Stimulated activated CD8-positive, alpha-beta memory T cell treated with anti-CD3 and anti-CD28 coated beads, Interleukin-2, amount 100 ng/mL, for 1 hour (primary cell): ENCODE measurements at places on chromosomes 7 and 10.

DNA sequence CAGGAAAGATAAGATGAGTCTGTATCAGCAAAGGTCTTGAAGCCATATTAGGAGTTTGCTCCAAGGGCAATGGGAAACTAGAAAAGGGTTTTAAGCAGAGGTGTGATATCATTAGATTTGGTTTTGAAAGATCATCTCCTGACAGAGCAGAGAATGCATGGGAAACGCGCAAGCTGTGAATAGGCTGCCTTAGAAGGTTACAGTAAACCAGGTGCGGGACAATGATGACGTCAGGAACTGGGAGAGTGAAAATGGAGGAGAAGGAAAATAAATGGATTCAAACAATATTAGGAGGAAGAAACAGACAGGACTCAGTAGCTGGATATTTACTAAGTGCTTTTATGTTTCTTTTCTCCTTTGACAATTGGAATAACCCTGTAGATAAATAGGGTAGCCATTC lies 50.6 kb downstream of the CACNB2 start:
- DNase-seq: no peak

DNA sequence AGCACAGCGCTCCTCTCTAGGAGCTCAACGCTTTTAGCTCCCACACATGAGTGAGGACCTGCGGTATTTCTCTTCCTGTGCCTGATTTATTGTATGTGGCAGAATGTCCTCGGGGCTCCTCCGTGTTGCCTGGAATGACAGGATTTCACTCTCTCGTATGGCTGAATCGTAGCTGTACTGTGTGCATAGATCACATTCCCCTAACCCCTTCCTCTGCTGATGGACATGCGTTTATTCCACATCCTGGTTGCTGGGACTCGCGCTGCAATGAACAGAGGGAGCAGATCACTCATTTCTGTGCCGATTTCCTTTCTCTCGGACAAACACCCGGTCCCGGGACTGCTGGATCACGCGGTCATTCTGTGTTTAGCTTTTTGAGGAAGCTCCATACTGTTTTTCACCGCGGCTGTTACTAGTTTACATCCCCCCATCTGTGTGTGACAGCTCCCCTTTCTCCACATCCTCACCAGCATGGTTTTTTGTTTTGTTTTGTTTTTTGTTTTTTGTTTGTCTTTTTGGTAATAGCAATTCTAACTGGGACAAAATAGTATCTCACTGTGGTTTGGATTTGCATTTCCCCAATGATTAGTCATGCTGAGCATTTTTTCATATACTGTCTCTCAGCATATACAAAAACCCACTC lies 76.3 kb downstream of the FOXL3 start:
- DNase-seq: no peak

GRCh38 chr10:127048630-127049029 lies 143.4 kb downstream of the DOCK1 start:
- DNase-seq: no peak

DNA sequence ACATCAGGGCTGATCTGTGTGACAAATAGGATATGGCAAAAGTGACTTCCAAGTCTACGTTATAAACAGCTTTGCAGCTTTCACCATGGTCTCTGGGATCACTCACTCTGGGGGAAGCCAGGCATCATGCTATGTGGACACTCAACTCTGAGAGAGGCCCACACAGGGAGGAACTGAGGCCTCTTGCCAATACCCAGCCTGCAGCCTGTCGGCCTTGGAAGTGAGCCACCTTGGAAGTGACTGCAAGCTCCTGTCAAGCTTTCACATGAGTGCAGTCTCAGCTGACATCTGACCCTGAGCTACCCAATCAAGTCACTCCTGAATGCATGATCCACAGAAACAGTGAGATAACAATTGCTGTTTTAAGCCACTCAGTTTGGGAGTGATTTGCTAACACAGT lies 56.5 kb downstream of the MMRN2 start:
- no peak for DNase-seq

- DNase-seq: no peak
Observed at GRCh38 chr10:89171996-89172395, 35.1 kb downstream of the CH25H start.

DNA sequence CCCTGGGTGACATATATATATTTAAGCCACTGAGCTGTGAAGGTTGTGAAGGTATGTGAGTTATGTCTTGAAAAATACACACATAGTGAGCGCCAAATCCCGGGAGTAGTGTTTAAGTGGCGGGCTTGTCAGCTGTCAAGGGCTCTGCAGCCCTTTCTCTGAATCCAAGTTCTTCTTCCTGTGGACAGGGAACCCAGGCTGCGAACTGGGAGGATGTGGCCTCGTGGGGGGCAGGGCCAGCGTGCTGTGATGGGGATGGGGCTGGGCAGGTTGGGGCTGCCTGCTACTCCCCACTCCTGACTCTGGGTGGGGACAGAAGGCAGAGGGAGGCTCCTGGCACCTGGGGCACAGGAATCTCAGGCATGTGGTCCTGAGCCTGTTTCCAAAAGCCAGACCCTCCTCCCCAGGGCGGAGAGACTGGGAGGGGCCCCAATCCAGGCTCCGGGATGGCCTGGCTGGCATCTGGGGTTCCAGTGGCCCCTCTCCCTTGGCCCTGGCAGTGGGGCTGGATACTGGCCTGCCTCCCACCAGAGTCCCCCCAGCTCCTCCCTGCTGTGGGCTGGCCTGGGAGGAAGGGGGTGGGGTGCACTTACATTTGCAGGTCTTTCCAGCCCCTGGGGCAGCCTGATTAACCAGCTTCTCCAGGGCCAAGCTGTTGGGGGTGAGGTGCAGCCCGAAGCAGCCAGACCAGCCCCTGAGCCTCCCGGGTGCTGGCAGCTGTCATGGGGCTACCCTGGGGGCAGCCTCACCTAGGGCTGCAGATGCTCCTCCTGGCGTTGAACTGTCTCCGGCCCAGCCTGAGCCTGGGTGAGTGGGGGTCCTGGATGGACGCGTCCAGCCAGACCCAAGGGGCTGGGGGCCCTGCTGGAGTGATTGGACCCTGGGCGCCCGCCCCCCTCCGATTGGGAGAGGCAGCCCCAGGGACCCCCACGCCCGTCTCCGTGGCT lies at the start of gene UPK3B:
TSS of gene UPK3B (plus strand) at position 622 of the 947 bp plus-strand sequence. CDS start at position 723, 101 bp downstream.
- DNase-seq: no peak

GRCh38 chr10:73043766-73044377 lies 52.8 kb downstream of the P4HA1 start:
- DNase-seq: no peak

- no peak for DNase-seq
Observed at GRCh38 chr7:83362871-83363550, 200.3 kb upstream of the PCLO start.

DNA sequence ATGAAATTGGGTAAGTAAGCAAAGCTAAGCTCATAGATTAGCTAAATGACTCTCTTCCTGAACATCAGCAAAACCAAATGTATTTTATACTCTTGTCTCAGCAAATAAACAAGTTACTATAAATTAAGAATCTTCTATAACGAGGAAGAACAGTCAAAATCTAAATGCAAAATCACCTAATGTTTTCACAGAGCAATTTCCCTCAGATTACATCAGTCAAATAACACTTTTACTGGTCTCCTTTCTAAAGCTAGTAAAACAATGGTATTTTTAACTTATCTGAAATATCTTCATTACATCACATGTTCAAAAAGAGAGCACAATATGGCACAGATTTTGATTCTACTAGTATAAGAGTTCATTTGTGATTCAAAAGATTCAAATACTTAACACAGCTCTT lies 16.5 kb upstream of the GPR22 start:
- DNase-seq: no peak

DNA sequence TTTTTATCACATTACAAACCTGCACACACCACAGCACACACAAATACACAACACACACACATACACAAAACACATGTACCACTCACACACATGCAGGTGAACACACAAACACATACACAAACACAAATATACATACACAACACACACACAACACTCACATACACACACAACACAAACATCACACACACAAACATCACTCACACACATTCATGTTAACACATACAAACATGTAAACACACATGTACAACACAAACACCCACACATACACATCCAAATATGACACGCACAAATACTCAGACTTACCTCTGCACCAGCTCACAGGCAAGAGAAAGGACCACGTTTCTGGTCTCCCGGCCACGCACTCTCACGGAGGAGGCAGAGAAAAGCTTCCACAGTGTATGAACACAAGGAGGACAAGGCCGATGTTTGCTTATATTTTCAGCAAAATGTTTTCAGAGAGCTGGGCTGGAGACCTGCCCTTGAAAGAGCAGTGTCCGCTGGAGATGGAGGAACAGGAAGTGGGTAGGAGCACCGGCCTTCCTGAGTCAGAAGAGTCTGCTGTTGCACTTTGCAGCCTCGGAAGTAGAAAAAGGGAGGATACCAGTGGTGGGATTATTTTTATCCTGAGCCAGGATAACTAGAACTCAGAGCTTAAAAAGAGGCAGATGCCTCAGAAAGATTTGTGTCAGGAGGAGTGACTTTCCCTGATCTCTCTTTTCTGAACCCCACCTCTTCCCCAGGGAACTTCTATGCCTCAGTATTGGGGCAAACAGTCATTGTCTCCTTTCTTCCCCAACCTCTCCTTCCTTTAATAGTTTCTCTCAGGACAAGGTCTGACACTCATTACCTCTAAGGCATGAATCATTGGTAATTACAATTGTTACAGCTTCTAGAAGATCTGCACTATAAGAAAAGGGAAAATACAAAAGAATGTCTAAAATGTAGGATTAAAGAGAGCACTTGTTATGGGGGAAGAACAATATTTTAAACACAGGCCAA lies at the start of gene GIMAP6:
TSS of gene GIMAP6 (minus strand) at position 520 of the 999 bp plus-strand sequence. CDS start 2,243 bp downstream, outside the sequence.
- no peak for DNase-seq

GRCh38 chr7:73905360-73905759 lies 44.4 kb downstream of the TMEM270 start:
- no peak for DNase-seq

GRCh38 chr7:505171-505570 lies 14.5 kb downstream of the PDGFA start:
- DNase-seq: no peak

- no peak for DNase-seq
Observed at GRCh38 chr7:8515640-8516185, 82.3 kb downstream of the NXPH1 start.

- DNase-seq: no peak
Observed at GRCh38 chr7:23709081-23709750, 803 bp upstream of the STK31 start.

DNA sequence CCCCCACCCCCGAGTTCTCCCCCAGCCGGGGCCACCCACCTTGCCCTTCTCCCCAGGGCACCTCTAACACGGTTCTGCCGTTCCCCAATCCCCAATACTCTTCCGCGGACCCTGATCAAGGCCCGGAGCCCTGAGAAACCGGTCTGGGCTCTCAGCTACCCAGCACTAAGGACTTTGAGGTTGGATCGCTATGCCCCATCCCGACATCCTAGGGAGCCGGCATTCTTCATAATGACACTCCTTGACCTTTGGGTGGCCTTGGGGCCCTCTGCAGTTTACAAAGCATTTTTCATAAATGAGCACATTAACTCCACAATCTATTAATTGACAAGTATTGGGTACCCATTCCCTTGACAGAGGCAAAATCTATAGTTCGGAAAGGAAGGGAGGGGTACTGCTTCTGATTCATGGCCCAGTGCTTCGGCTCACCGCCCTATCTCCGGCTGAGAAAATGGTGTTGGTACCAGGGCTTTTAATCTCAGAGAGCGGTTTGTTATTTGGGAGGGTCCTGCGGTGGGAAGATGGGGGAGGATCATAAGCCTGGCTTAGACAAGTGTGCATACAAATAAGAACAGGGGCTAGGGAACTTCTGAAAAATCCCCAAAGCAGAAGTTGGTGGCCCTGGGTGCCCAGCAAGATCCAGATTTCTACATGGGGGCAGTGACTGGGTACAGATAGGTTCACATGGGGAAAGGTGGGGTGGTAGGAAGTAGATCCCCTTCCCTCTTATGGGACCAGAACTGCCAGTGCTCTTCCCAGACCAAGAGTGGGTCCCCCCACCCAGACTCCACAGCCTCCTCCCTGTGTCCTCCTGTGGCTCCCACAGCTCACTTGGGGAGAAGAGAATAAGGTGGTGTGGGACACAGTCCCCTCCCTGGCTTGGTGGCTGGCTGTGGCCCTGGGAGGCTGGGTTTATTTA lies 3.2 kb downstream of the IMPDH1 start:
- no peak for DNase-seq

DNA sequence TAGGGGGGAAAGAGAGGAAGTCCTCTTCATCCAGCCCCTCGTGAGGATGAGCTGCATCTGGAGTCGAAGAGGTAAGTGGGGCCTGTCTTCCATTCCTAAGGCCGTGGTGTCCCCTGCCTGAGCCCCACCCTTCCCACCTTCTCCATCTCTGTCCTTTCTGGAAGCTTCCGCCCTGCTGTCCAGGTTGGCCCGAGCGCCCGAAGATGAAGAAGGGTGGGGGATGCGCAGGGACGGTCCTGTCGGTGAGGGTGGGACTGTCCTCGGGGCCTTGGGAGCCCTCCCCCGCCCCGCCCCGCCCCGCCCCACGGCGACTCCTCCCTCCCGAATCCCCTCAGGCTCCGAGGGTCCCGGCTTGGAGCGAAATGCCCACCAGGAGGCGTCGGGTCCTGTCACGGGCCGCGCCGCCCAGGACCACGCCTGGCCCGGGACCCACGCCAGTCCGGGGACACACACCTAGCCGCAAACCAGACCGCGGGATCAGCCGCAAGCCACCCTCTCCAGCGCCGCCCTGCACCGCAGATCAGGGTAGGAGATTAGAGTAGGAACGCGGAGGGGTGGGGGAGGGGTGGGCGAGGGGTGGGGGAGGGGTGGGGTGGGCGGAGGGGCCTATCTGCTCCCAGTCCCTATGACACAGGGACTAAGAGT lies 15.3 kb downstream of the GPRIN2 start:
- no peak for DNase-seq

DNA sequence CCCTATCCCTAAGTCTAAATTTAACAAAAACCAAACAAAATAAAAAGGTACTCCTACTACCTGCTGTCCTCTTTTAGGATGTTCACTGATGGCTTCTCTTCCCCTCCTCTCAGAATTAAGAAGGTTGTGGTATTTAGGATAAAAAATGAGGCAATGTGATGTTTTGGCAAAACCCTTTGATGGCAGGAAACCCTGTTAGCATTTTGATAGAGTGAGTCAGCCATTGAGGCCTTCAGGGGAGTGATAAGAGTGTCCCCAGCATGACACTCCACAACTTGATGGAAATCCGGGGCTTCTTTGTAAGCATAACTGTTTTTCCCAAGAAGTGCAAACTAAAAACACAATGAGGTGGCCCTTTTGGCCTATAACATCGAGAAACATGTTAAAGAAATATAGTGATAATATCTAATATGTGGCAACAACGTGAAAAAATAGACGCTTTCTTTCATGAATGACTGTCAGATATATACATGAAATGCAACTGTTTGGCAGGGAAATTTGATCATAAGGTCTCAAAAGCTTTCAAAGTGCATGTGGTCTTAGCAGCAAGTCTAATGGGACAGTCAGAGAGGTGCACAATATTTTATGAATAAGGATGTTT lies 55.0 kb downstream of the PRTFDC1 start:
- DNase-seq: no peak
